Neural crest cell (in vitro differentiated cells): ENCODE measurements at places on chromosomes 2 and 18.

- no peak for DNase-seq
Measured at GRCh38 chr2:100803334-100803733, 16.6 kb upstream of the NPAS2 start.

GRCh38 chr18:3060667-3061580 is 48.0 kb upstream of the LPIN2 start:
- DNase-seq: no peak

- DNase-seq: no peak
Measured at GRCh38 chr2:166321076-166321475, 54.7 kb downstream of the SCN9A start.

DNA sequence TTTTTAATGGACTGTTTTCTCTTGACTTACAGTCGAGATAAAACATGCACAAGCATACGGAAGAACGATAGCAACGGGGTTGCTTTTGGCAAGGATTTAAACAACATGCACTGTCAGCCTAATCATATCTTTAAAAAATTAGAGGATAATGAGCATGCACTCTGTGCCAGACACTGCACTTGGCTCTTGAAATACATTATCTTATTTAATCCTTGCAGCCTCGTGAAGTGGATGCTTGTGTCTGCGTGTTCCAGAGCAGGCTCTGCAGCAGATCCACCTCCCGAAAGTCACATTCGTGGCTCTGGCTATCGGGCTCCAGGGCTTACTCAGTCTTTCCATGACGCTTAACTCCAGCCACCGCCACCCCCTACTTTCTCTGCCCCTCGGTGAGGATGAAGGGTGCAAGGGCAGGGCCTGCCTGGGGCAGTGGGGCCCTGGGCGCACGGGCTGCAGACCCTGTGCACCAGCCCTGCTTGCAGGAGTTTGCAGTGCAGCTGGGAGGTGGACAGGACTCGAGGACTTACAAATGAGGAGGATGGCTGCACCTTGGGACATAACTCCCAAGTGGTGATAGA is 61.7 kb downstream of the ACKR3 start:
- DNase-seq: no peak

DNA sequence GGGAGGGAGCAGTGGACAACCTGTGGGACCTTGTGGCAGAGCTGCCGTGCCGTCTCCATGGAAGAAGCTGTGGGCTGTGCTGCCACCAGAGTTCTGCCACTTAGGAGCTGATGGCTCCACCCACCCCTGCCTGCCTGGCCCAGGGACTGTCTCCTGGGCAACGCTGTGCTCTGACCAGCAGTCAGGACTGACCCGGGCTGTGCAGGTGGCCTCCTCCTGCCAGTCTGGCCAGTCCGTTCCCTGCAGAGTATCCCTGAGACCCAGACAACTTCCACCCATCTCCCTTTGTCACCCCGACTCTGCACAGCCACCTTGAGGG is 12.8 kb downstream of the ASIC4 start:
- DNase-seq: no peak

DNA sequence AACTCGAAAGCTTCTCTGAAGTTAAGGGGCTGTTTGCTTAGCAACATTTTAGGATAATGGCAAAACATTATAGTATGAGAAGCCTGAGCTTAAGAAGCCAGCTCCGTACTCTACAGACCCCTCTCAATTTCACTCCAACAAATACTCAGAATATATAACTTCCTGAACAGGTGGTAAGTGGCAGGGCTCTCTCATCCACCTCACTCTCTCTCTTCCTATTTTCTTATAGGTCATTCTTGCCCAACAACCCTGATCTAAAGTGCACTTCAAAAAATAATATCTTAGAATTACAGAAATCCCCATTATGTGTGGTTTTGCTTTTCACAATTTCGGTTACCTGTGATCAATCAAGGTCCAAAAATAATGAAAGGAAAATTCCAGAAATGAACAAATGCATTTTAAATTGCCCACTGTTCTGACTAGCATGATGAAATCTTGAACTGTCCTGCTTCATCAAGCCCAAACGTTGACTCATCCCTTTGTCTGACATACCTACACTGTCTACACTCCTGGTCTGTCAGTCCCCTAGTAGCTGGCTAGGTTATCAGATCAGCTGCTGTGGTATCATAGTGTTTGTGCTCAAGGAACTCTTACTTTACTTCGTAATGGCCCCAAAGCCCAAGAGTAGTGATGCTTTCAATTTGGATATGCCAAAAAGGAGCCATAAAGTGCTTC is 122.8 kb upstream of the COL5A2 start:
- no peak for DNase-seq

GRCh38 chr18:22182884-22183697 is 13.7 kb downstream of the GATA6 start:
- DNase-seq: no peak

GRCh38 chr2:112884869-112885505 is 26.0 kb upstream of the IL37 start:
- DNase-seq: peak; percentile 27

- no peak for DNase-seq
Measured at GRCh38 chr2:84829693-84830092, 51.2 kb downstream of the TRABD2A start.

DNA sequence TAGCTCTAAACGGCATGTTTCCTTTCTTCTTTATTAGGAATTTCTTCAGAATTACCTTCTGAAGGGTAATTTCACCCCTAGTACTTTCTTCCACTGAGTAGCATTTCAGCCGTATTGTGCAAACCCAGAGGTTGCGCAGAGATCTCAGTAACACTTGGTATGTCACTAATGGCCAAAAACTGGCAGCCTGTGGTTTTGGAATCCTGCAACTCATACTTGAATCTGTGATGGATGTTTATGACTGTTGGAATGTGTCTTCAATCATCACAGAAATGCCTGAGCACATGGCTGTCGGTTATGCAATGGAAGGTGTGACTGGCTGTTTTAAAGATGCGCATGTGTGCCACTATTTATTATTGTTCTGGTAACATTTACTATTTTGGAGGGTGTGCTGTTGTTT is 100.0 kb downstream of the COLEC12 start:
- no peak for DNase-seq

DNA sequence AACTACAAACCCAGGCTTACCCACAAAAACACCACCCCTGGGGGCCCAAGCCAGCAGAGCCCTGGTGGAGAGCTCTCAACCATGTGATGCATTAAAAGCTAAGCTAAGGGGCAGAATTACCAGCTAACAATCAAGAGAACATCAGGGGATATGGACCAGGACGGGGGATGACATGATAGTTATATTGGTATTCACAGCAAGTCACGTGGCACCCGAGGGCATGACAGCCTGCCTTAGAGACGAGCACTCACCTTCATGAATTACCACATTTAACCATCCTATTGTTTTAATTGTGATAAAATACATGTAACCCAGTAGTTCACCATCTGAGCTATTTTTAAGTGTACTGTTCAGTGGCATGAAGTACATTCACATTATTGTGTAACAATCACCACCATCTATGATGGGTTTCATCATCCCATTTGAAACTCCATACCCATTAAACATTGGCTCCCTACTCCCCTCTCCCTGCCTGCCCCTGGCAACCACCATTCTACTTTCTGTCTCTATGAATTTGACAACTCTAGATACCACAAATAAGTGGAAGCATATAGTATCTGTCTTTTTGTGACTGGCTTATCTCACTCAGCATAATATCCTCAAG is 245.6 kb downstream of the ANAPC1 start:
- DNase-seq: no peak

DNA sequence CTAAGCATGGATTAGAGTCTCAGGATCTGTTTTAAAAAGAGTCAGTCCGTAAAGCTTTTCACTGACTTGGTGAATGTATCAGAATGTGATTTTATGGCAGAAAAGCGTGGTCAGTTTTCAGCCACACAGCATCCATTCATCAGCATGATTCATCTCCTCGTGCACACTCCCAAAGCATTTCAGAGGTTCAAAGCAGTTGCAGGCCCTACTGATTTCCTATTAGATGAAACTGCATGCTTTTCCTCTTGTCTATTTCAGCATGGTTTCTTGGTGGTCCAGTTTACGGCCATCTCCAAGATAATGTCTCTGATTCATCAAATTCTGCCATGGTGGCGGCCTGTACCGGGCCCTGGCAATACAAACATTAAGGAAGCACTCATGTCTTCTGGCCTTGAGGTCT is 4.8 kb upstream of the PARD6G start:
- no peak for DNase-seq

DNA sequence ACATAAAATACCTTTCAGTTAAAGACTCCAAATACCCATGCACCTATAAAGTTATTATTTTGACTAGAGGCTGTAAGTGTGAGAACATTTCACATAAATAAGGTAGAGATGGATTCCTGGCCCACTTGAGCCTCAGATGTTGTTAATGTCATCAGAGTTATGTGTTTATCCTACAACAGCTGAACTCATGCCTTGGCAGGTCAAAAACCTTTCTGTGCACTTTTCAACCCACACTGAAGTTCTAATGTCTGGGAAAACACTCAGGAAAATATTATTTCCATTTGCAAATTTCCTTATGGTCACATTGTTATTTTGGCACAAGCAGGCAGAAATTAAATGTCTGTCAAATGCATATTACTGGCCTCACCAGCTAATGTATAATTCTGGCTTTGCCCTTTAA is 209.2 kb downstream of the LNPK start:
- DNase-seq: no peak

DNA sequence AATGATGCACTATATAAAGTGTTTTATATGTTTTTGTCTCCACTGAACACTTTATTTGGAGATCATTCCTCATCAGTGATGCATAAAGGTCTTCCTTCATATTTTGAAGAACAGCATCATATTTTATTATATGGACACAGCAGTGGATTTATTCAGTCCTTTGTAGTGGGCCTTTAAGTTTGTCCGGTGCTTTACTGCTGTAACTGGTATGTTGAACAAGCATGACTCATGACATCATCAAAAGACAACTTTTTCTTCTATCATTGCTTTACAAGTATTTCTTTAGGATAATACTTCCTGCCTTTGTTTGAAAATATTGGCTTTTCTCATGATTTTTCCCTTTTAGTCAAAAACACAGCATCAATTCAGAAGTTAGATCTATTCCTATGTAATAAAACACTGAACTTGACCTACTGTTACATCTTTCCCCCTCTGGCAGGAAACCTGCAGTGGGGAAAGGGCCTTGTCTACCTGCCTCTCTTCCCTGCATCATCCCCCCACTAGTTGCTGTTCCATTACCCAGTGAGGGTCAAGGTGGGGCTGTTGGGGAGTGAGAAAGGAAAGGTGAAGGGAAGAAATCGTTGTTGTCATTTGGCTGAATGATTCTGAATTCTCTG is 241.2 kb downstream of the CYP26B1 start:
- no peak for DNase-seq

- no peak for DNase-seq
Measured at GRCh38 chr2:127887082-127887775, 1.5 kb upstream of the AMMECR1L start.

DNA sequence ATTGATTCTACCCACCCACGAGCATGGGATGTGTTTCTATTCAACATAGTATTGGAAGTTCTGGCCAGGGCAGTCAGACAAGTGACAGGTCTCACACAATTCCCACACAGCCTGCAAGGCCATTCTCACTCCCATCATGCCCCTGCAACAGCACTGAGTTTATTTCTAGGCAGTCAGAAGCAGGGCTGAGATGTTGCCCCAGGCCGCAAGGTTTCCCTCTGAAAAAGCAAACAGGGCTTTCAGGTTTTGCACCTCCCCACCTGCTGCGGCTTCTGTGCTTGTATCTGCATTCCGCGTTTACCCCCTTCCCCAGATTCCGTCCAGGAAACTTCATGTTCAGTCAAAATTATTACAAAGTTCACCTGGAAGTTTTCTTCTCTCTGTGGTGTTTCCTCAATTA is 9.4 kb upstream of the TACR1 start:
- DNase-seq: no peak

DNA sequence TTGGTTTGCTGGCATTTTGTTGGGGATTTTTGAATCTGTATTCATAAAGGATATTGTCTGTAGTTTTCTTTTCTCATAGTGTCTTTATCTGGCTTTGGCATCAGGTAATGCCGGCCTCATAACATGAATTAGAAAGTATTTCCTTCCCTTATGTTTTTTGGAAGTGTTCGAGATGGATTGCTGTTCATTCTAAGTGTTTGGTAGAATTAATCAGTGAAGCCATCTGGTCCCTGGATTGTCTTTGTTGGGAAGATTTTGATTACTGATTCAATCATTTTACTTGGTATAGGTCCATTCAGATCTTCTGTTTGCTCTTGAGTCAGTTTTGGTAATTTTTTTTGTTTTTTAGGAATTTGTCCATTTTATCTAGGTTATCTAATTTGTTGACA is 22.3 kb downstream of the KIAA1328 start:
- DNase-seq: no peak

- DNase-seq: no peak
Measured at GRCh38 chr2:239811111-239811781, 213.9 kb downstream of the NDUFA10 start.

DNA sequence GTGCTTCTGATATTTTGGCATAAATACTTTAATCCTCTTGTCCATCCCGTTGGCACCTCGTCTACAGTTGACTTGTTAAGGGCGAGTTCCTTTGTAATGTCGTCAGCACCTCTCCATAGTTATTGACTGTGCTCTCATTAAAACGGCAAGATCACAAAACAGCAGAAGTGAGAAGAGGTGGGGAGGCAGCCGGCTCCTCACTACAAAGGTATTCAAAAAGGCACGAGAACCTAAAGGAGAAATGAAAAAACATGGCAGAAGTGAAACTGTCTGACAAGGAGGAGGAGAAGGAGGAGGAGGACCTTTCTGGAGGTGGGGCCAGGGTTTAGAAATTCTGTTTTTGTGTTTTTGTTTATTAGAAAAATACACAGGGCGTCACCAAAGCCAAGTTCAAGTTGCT is 235.6 kb downstream of the BCL11A start:
- DNase-seq: no peak
